ENCODE measurements at places on chromosomes 16 and 17.
A peak's percentile ranks its signal among the peaks of the same experiment; 100 is the strongest.

DNA sequence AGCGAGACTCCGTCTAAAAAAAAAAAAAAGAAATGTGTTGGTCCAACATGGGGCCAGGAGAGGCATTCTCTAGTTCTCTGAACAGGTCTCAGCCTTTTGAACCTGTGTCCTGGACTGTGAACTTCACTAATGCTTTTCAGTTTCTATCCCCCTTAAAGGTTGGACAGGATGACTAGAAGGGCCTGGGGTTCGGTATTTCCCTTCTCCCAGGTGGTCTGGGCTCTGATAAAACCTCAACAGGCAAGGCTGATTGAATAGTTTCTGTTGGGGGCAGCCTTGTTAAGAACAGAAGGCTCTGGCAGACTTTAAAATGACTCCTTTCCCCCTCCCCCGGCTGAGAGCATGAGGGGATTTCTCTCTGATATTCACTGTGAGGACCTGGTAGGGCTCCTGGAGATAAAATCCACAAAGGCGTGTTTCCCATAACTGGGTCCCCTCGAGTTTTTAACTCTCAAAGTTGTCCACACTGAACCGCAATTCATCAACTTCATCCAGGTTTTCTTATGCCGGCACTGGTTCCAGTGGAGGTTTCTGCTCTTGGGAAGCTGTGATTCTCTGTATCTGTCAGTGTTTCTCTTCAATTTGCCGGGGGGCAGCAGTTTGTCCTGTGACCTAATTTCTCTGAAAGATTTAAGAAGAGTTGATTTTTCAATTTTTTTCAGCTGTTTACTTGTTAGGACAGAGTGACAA lies 91.3 kb downstream of the METRNL start:
- no peak overlapping the region for H3K27ac ChIP-seq
- H3K36me3 ChIP-seq, result no peaks in the 10 kb centered on the region
- H3K27me3 ChIP-seq, result no peaks in the 10 kb centered on the region
- DNase-seq, result no peak

DNA sequence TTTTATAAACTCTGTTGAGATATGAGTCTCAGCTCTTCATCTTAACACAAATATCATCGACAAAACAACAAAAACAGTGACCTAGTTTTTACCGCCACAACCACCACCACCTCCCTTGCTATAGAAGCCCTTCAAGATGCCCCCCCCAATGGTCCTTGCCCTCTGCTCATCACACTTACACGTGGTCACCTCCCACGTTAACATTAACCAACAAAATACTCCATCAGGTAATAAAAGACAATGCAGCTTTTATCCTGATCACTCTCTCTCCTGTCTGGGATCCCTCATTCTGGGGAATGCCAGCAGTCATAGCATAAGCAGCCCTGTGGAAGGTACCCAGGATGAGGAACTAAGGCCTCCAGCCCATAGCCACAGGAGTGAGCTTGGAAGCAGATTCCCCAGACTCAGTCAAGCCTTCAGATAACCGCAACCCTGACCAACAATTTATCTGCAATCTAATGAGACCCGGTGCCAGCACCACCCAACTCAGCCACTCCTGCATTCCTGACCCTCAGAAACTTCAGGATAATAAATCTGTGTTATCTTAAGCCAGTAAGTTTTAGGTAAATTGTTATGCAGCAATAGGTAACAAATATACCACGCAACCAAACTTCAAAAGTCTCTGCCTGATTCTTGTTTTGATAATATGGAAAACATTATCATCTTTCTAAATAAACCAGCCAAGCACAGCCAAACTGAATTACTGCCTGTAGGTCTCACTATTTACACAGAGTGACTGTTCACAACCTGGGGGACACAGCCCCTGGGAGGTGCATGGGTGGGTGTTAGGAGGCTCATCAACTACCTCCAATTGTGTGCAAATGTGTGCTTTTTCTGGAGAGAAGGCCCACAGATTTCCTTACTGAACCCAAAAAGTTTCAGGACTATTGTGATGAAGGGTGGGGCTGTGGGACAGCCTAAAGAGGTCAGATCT lies 6.1 kb downstream of the PECAM1 start:
- peaks cover 18% of the 10 kb centered on the region for H3K4me1 ChIP-seq
- H3K36me3 ChIP-seq, result no peaks in the 10 kb centered on the region
- no peaks in the 10 kb centered on the region for H3K27me3 ChIP-seq
- no peak overlapping the region for H3K4me3 ChIP-seq

GRCh38 chr16:65489531-65490023 lies 367.7 kb upstream of the CDH11 start:
- H3K27me3 ChIP-seq, result no peaks in the 10 kb centered on the region
- no peak for DNase-seq
- no peak overlapping the region for H3K27ac ChIP-seq
- no peaks in the 10 kb centered on the region for H3K36me3 ChIP-seq
- H3K4me3 ChIP-seq, result no peak overlapping the region

GRCh38 chr17:10729334-10730193 lies at the start of gene TMEM220:
Gene TMEM220 (minus strand): TSS chr17:10730023. CDS start chr17:10729851, 172 bp downstream.
- peak within 1 kb of the TSS; percentile 86 for H3K4me3 ChIP-seq
- no peaks in the 10 kb centered on the region for H3K36me3 ChIP-seq
- H3K27ac ChIP-seq, result peak within 1 kb of the TSS; percentile 93
- peaks cover 2% of the 10 kb centered on the region for H3K4me1 ChIP-seq

DNA sequence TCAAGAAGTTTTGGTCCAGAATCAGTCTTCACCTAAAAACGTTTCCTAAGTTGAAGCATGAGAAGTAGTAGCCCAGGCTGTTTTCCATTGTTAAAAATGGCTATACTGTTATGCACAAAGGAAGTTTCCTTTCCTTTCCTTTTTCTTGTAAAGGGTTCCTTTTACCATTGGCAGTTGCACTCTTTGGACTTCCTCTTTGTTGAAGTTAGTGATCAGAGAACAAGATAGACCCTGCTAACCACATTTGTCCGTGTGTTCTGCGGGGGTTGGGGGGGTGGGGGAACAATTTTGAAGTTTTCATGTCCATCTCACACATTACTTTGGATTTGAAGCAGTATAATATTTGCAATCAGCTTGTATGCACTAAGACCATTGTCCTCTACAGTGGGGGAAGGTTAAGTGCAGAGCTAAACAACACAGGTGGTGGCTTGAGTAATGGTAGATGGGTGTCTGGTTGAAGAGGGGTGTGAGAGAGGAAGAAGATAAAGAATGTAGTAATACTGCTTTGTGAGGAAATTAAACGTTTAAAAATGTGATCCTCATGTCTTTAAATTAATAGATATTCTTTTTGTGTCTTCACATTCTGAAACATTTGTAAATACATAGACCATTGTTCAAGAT lies 1.4 kb downstream of the LPCAT2 start:
- H3K4me3 ChIP-seq, result peak overlapping the region; percentile 68
- DNase-seq, result no peak
- peaks cover 1% of the 10 kb centered on the region for H3K4me1 ChIP-seq
- H3K36me3 ChIP-seq, result no peaks in the 10 kb centered on the region
- no peak overlapping the region for H3K27ac ChIP-seq

DNA sequence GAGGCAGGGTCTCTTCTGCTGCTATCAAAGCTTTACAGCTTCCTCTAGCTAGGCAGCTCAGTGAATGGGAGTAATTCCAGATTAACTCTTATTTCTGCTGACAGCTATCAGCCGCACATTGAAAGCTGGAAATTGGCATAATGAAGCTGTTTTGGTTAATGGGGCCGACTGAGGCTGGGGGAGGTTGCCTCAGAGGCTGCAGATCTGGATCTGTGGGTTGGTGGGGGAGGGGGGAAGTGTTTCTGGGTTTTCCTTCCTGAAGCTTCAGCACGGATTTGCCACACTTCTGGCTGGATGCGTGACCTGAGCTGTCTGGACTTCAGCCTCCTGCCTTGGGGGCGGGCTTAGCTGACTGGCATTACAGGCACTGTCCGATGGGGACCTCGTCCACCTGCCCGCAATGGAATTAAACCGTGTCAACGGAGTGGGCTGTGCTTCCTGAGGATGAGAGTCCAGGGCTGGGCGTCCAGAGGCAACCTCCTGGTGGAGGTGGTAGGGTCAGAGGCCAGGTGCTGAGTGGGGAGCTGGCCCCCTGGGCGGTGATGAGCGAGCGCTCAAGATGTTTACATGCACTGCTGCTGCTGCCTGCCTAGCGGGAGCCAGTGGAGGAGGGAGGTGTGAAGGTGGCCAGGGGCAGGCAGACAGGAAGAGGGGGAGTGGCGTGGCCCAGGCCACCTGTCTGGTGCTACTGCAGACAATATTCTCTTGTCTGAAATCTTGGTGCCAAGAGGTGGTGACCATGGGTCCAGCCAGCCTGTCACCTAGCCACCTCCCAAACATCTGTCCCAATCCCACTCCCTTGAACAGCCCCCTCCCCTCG lies 6.7 kb upstream of the ABCC3 start:
- no peaks in the 10 kb centered on the region for H3K27me3 ChIP-seq
- DNase-seq, result no peak
- no peaks in the 10 kb centered on the region for H3K36me3 ChIP-seq
- no peak overlapping the region for H3K4me3 ChIP-seq

- H3K36me3 ChIP-seq, result no peaks in the 10 kb centered on the region
- no peaks in the 10 kb centered on the region for H3K27me3 ChIP-seq
- H3K4me1 ChIP-seq, result peaks cover 5% of the 10 kb centered on the region
- no peak overlapping the region for H3K27ac ChIP-seq
- no peak for DNase-seq
Measured at GRCh38 chr17:45946841-45947256, 52.2 kb upstream of the STH start.

DNA sequence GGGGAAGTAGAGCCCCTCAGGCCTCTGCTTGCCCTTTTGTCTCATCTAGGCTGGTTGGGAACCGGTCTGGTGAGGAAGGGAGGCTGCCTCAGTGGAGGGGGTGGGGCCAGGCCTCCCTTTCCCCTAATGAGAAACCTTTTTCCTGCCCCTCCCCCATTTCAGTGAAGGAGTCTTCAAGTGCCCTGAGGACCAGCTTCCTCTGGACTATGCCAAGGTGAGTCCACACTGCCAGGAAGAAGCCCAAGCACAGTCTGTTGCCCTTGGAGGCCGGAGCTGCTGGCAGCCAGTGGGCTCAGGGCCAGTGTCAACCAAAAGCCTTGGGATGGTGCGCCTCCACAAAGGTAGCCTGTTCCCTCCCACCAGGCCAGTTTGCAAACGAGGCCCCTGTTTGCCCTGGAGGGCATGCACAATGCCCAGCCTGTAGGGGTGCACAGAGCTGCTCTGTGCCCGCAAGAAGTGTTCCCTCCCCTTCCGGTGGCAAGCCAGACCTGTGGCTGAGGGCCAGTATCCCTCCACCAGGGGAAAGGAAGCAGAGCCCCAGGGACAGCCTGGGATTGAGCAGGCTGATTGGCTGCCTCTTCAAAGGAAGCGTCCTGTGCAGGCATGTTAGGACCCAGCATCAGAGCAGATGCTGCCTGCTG lies 3.4 kb downstream of the TRAF4 start:
- no peaks in the 10 kb centered on the region for H3K27me3 ChIP-seq
- DNase-seq, result peak; percentile 28
- peaks cover 12% of the 10 kb centered on the region for H3K4me1 ChIP-seq
- no peaks in the 10 kb centered on the region for H3K36me3 ChIP-seq
- H3K27ac ChIP-seq, result no peak overlapping the region

GRCh38 chr16:47109361-47109760 lies 34.4 kb downstream of the NETO2 start:
- H3K27ac ChIP-seq, result no peak overlapping the region
- DNase-seq, result no peak
- no peaks in the 10 kb centered on the region for H3K27me3 ChIP-seq
- no peak overlapping the region for H3K4me3 ChIP-seq
- no peaks in the 10 kb centered on the region for H3K4me1 ChIP-seq

- H3K36me3 ChIP-seq, result no peaks in the 10 kb centered on the region
- peak; percentile 64 for DNase-seq
- H3K27ac ChIP-seq, result peak overlapping the region; percentile 95
- H3K4me1 ChIP-seq, result peaks cover 11% of the 10 kb centered on the region
- H3K27me3 ChIP-seq, result no peaks in the 10 kb centered on the region
Measured at GRCh38 chr16:3458278-3458851, 14.9 kb downstream of the NAA60 start.

DNA sequence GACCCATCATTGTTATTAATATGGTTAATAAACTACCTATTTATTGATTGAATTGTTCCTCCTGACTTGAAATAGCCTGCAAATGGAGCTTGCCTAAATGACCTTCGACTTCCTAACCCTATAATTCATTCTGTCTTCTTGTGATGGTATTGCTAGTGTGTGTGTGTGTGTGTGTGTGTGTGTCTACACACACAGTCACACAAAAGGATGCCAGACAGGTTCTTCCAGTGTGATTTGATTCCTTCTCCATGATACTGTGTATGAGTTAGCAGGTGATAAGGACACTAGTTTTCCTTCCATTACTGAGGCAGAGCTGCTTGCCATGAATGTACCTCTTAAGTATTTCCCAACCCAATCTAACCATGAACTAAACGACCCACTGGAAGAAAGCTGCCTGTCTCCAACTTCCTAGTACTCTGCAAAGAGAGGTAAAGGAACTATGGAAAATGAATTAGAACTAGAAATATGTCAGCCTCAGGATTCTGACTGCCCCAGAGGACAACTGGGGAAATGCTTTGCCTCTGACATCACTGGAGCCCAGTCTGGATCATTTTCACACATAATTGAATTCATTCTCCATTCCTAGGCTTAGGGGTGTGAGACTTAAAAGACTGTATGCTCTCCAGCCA lies 3.5 kb upstream of the CDC6 start:
- no peak overlapping the region for H3K27ac ChIP-seq
- no peaks in the 10 kb centered on the region for H3K36me3 ChIP-seq
- no peak for DNase-seq
- H3K27me3 ChIP-seq, result no peaks in the 10 kb centered on the region
- H3K4me1 ChIP-seq, result peaks cover 2% of the 10 kb centered on the region
- H3K4me3 ChIP-seq, result no peak overlapping the region

GRCh38 chr16:62615526-62615925 lies 579.3 kb upstream of the CDH8 start:
- no peak overlapping the region for H3K4me3 ChIP-seq
- no peak overlapping the region for H3K27ac ChIP-seq
- DNase-seq, result no peak
- H3K4me1 ChIP-seq, result no peaks in the 10 kb centered on the region

DNA sequence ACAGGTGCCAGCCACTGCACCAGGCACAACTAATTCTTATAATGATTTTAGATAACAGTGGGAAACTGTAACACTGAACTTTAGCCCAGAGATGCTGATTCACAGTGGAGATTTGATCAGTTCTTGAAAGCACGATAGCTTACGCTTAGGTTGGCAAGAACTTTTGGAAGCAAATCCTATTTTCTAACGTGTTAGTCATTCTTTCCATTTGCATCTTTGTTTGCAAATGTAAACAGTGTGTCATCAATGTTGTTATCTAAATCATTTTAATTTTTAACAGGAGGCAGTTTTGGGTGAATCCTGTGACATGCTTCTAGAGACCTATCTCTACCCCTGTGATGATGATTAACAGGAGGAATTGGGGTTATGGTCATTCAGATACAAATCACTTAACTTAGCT lies 35.7 kb upstream of the GNA13 start:
- no peak overlapping the region for H3K27ac ChIP-seq
- H3K27me3 ChIP-seq, result no peaks in the 10 kb centered on the region
- DNase-seq, result no peak

- peaks cover 8% of the 10 kb centered on the region for H3K4me1 ChIP-seq
- H3K4me3 ChIP-seq, result peak overlapping the region; percentile 33
- no peak overlapping the region for H3K27ac ChIP-seq
- no peaks in the 10 kb centered on the region for H3K36me3 ChIP-seq
Measured at GRCh38 chr17:9645851-9646545, 681 bp downstream of the USP43 start.

GRCh38 chr17:58402047-58402446 lies 15.3 kb downstream of the RNF43 start:
- no peaks in the 10 kb centered on the region for H3K27me3 ChIP-seq
- H3K36me3 ChIP-seq, result no peaks in the 10 kb centered on the region
- no peak overlapping the region for H3K27ac ChIP-seq
- no peaks in the 10 kb centered on the region for H3K4me1 ChIP-seq
- H3K4me3 ChIP-seq, result no peak overlapping the region
- no peak for DNase-seq

- no peak for DNase-seq
- peaks cover 13% of the 10 kb centered on the region for H3K4me1 ChIP-seq
- H3K27ac ChIP-seq, result no peak overlapping the region
- no peaks in the 10 kb centered on the region for H3K36me3 ChIP-seq
- no peak overlapping the region for H3K4me3 ChIP-seq
Measured at GRCh38 chr17:83149761-83150251, 70.4 kb downstream of the METRNL start.

All from ovary (tissue), 10 donors.